Aorta (tissue), 5 donors: ENCODE measurements at places on chromosomes 6 and 20. TPM values are rescaled to one million over a fixed set of nuclear protein-coding genes. Genes with fewer than 3 reads are reported as not detected.

- H3K27me3 ChIP-seq, result peaks cover 2% of the 10 kb centered on the region
- no peak overlapping the region for H3K4me3 ChIP-seq
- DNase-seq, result no peak
- H3K36me3 ChIP-seq, result no peaks in the 10 kb centered on the region
Measured at GRCh38 chr6:41289815-41290214, 3.3 kb upstream of the TREM1 start.

GRCh38 chr20:63325021-63325471 lies 32.1 kb downstream of the COL20A1 start:
- DNase-seq, result no peak
- H3K27ac ChIP-seq, result no peak overlapping the region
- H3K36me3 ChIP-seq, result no peaks in the 10 kb centered on the region
- no peaks in the 10 kb centered on the region for H3K27me3 ChIP-seq

GRCh38 chr20:13927171-13927570 lies 63.2 kb downstream of the SEL1L2 start:
- no peaks in the 10 kb centered on the region for H3K4me1 ChIP-seq
- no peak overlapping the region for H3K27ac ChIP-seq
- no peak for DNase-seq
- no peaks in the 10 kb centered on the region for H3K36me3 ChIP-seq
- H3K27me3 ChIP-seq, result no peaks in the 10 kb centered on the region

DNA sequence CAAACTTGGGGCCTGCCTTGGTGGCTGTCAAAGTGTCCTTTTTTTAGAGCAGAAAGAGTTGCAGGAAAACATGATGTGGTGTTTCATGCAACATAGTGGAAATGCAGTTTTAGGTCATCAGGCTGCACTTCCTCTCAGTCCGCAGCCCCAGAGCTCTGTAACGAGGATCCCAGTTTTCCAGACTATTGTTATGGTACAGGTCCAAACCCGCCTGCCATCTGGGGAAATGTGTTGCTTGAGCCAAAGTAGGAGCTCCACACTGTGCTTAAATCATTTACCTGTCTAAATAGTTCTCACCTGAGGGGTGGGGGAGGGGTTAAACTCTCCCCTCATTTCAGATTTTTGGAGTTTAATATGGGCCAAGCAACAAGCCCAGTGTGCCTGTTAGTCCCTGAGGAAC lies 59.8 kb downstream of the GOPC start:
- H3K27me3 ChIP-seq, result no peaks in the 10 kb centered on the region
- no peak for DNase-seq
- no peaks in the 10 kb centered on the region for H3K36me3 ChIP-seq

GRCh38 chr6:14333556-14334305 lies 216.2 kb downstream of the CD83 start:
- H3K36me3 ChIP-seq, result no peaks in the 10 kb centered on the region
- H3K27ac ChIP-seq, result no peak overlapping the region
- no peak overlapping the region for H3K4me3 ChIP-seq
- H3K27me3 ChIP-seq, result no peaks in the 10 kb centered on the region
- DNase-seq, result no peak

GRCh38 chr20:45834797-45835161 lies 1.2 kb downstream of the SNX21 start:
- peaks cover 1% of the 10 kb centered on the region for H3K4me1 ChIP-seq
- no peaks in the 10 kb centered on the region for H3K27me3 ChIP-seq
- peak; percentile 63 for DNase-seq
- no peaks in the 10 kb centered on the region for H3K36me3 ChIP-seq
- H3K27ac ChIP-seq, result peak overlapping the region; percentile 92

- no peaks in the 10 kb centered on the region for H3K36me3 ChIP-seq
- H3K27ac ChIP-seq, result no peak overlapping the region
- no peak overlapping the region for H3K4me3 ChIP-seq
- DNase-seq, result no peak
Measured at GRCh38 chr20:8242827-8243724, 111.0 kb downstream of the PLCB1 start.

DNA sequence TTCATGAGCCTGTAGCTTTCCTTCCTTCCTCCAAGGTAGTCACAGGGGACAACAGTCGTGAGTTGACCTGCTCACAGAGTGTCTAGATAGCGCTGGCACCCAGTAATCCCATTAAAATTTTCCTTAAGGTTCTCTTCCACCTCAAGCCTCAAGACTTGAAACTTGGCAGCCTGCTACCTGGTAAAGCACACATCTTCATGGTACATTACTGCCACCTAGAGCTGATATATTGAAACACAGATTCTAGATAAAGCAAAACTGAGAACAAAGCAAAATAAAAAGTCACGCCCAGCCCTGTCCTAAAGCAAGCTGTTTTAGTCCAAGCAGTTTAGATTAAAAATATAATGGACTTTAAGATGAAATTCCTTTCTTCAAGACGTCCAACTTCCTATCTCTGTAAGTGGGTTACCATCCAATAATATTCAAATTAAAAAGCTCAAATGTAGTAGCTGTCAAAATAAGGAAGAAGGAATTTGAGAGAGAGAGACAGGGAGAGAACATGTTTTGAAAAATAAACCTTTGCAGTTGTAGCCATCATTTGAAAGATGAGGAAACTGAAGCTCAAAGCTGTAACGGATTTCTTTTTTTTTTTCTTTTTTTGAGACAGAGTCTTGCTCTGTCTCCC lies 50.7 kb upstream of the CD83 start:
- DNase-seq, result no peak
- no peaks in the 10 kb centered on the region for H3K4me1 ChIP-seq
- H3K36me3 ChIP-seq, result no peaks in the 10 kb centered on the region
- H3K27ac ChIP-seq, result no peak overlapping the region
- no peaks in the 10 kb centered on the region for H3K27me3 ChIP-seq
- H3K4me3 ChIP-seq, result no peak overlapping the region

GRCh38 chr6:154229786-154230185 lies 126.8 kb downstream of the IPCEF1 start:
- no peaks in the 10 kb centered on the region for H3K4me1 ChIP-seq
- peaks cover 2% of the 10 kb centered on the region for H3K27me3 ChIP-seq
- no peaks in the 10 kb centered on the region for H3K36me3 ChIP-seq
- no peak for DNase-seq

DNA sequence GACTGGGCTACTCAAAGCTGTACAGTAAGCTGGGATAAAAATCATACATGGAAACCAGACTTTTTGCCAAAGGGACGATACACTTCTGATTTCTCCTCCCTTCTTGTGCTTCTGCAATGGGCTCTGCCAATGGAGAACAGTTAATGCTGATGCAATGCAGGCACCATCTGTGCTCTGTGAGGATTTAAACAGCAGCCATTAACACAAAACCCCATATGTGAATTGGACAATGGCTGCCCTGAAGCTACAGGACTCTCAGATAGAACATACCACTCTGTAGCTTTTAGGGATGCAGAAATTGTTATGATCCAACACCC lies 71.9 kb downstream of the GJA10 start:
- no peak overlapping the region for H3K4me3 ChIP-seq
- DNase-seq, result no peak
- H3K4me1 ChIP-seq, result peaks cover 2% of the 10 kb centered on the region
- no peak overlapping the region for H3K27ac ChIP-seq
- H3K27me3 ChIP-seq, result no peaks in the 10 kb centered on the region

- DNase-seq, result no peak
- H3K36me3 ChIP-seq, result no peaks in the 10 kb centered on the region
- no peak overlapping the region for H3K27ac ChIP-seq
- H3K27me3 ChIP-seq, result no peaks in the 10 kb centered on the region
- no peaks in the 10 kb centered on the region for H3K4me1 ChIP-seq
Measured at GRCh38 chr6:8392569-8392968, 42.8 kb downstream of the SLC35B3 start.

- no peaks in the 10 kb centered on the region for H3K4me1 ChIP-seq
- no peak for DNase-seq
- no peak overlapping the region for H3K4me3 ChIP-seq
- no peaks in the 10 kb centered on the region for H3K27me3 ChIP-seq
Measured at GRCh38 chr20:17666481-17666880, 15.6 kb downstream of the RRBP1 start.

GRCh38 chr6:145544514-145544913 lies 190.8 kb downstream of the EPM2A start:
- no peak overlapping the region for H3K27ac ChIP-seq
- no peaks in the 10 kb centered on the region for H3K36me3 ChIP-seq
- H3K4me1 ChIP-seq, result no peaks in the 10 kb centered on the region
- DNase-seq, result no peak
- no peak overlapping the region for H3K4me3 ChIP-seq

DNA sequence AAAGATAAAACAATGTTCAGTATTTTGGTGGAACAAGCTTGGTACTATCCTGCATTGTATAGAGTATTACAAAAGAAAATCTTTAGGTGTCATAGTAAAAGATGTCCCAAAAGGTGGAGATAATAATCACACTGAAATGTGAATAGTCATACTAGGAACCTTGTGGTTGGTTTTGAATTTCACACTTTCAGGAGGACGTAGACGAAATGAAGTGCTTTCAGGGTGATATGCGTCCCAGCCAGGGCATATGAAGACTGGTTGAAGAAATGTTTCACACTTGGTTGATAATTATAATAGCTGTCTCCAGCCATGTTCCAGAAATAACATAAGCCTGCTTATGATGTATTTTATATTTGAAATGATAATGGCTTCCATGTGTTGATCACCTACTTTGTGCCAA lies 60.4 kb downstream of the SCAND1 start:
- no peak overlapping the region for H3K27ac ChIP-seq
- no peaks in the 10 kb centered on the region for H3K36me3 ChIP-seq
- H3K4me3 ChIP-seq, result no peak overlapping the region
- no peak for DNase-seq
- H3K4me1 ChIP-seq, result no peaks in the 10 kb centered on the region

RNF114 gene
- 70.6 TPM for total RNA-seq

BANF2 gene
- total RNA-seq, result not detected

RIPOR2 gene
- total RNA-seq, result 9.7 TPM

KIF25 gene
- total RNA-seq, result 0.72 TPM

BPIFB2 gene
- not detected for total RNA-seq

HNF4A gene
- not detected for total RNA-seq

CEP162 gene
- 14.3 TPM for total RNA-seq

ACTL10 gene
- total RNA-seq, result 1.2 TPM
